ENCODE measurements at places on chromosomes 13 and 19.

GRCh38 chr19:42433503-42434260, 6.5 kb upstream of the LIPE start:
- peak; percentile 53 for DNase-seq

GRCh38 chr13:28659621-28659970, 666 bp downstream of the POMP start:
- DNase-seq, result no peak

- no peak for DNase-seq
Measured at GRCh38 chr19:33404506-33405253, 31.2 kb downstream of the CEBPG start.

DNA sequence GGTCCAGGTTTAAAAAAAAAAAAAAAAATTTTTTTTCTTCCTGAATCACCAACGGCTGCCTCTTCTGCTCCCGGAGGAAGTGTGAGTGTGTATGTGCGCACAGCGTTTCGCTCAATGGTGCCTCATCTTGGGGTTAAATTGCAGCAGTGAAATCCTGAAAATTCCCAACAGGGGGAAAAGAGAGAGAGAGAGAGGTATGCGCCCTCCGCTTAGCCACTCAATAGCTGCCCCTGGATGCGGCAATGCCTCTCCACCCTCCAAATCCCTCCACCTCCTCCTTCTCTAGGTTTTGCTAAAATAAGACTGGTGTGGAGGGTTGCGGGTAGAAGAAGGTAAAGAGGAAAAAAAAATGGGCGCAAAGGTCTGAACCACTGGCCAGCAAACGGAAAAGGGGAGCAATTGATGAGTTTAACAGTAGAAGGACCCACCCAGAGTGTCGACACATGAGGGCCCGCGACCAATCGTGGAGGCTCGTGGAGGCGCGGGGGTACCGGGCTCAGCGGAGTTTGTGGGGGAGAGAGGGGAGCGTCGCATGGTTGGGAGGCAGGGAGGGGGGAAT, 853 bp upstream of the CACNA1A start:
- no peak for DNase-seq

DNA sequence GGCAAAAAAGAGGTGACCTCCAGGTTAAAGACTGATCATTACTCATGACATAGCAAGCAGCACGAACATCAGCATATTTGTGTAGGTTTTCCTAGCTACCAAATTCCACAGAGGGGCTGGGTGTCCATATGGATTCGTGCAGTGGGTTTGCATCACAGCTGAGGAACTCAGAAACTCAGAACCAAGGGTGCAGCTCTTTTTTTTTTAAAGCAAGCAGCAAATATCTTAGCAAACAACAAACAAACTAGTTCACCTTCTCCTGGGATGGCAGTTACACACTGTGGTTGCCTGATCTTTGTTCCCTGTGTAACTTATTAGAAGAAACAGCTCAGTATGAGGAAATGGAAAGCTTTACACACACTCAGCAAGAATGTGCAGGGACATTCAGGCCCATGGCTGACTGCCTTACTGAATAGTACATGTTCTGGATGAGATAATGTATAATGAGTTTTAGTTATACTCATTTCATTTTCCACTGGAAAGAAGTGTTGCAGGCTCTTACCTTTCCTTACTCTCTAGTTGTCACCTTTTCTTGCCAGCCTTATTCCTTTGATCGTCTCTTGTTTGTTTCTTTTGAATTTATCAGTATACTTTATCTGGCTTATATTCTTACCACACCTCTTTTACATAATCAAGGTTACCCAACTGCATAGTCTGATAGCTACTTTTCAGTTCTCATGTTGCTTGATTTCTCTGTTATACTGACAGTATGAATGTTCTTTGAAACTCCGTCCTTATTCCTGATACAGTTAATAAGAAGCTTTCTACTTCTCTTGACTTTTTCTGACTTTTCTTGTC, 4.3 kb downstream of the NDFIP2 start:
- no peak for DNase-seq

DNA sequence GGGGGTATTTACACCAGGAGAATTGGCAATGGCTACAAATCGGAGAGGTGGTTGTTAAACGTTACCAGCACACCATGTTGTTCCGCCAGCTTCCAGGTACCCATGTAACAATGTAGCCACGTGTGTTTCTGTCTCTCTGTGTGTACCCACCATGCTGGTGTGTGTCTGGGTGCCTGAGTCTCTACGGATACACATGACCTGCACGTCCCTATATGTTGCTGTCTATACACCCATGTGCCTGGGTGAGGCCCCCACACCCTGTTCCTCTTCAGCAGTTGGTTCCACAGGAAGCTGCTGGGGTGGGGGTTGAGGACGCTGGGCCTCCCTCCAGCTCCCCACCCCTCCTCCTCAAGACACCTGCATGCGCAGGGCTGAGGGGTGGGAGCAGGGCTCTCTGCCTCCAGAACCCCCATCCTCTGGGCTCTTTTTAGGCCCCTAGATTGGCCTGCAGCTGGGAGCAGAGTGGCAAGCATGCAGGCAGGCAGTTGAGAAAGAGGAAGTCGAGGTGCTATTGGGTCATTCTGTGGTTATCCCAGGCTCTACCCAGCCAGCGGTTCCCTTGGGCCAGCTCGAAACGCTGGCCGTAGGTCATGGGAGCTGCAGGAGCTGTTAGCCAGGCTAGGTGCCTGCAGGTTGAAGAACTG, at the start of gene ARHGEF18:
ARHGEF18 (plus strand) TSS at position 351 of the 644 bp plus-strand sequence. CDS start 13,954 bp downstream, outside the sequence.
- no peak for DNase-seq

GRCh38 chr13:98575904-98576199, 1.1 kb downstream of the STK24 start:
- DNase-seq, result no peak

DNA sequence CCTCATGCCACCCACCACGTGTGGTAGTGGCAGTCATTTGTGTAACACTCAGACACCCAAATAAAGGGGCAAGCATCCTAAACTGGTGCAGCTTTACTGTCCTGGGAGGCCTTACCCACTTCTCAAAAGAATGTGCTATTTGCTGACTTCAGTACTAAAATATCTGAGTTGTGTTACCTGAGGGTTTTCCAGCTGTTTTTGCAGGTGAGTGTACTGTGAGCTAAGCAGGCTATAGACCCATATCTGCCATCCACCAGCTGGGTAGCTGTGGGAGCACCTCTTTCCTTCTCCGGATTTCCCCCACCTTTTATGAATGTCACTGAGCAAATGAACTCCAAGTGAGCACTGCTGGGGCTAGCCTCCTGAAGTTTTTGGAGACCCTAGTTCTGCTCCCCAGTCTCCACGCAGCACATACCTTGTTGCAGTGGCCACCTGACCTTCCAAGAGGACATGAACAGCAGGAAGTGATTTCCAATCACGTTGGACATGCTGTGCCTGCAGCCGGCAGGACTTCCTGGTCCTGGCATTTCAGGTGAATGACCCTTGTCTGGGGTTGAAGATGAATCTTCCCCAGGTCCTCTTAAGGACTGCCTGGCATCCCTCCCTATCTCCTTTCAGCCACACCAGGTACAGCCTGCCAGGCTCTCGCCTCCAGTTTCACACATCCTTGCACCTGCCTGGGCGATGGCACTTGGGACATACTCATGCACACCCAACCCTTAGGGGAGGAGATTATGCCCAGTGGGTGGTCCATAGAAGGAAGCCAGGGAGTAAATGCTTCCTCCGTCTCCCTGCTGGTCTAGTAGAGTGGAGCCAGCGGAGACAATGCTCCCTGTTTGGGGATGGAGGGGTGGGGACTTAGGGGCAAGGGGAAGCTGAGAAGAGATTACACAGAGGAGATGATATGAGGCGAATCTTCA, 109.5 kb upstream of the SPATA13 start:
- no peak for DNase-seq

GRCh38 chr19:14840206-14840605, 5.2 kb upstream of the OR7A5 start:
- DNase-seq, result no peak

- no peak for DNase-seq
Measured at GRCh38 chr19:14674764-14675163, at the start of gene ADGRE3. ADGRE3 (minus strand) TSS chr19:14674844; CDS start chr19:14674770, 74 bp downstream.

DNA sequence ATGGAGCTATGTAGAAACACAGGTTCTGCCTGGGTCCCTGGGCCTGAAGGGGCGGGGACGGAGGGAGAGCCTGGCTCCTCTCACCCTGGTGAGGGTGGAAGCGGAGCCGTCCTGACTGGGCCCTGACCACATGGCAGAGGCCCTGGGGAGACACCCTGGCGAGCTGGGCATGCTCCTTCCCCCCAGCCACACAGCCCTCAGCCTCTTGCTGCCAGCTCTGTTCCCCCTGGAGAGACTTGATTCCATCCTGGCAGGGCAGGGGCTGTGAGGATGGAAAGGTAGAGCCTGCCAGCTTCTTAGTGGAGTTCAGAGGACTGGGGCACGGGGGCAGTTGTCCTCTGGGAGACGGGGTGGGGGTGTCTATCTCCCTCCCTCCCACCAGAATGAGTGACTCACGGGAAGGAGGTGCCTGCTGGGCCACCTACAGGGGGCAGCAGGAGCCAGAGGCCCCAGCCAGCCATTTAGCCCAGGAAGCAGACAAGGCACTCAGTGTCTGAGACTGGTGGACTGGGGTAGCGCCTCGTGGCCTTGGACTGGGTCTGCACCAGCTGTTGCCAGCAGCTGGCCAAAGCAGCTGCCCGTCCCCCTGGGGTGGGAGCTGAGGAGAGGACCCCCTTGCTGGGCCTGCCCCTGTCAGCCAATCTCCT, 22.8 kb upstream of the RNF17 start:
- DNase-seq, result no peak

- DNase-seq, result no peak
Measured at GRCh38 chr13:42275506-42275905, 3.6 kb downstream of the AKAP11 start.

DNA sequence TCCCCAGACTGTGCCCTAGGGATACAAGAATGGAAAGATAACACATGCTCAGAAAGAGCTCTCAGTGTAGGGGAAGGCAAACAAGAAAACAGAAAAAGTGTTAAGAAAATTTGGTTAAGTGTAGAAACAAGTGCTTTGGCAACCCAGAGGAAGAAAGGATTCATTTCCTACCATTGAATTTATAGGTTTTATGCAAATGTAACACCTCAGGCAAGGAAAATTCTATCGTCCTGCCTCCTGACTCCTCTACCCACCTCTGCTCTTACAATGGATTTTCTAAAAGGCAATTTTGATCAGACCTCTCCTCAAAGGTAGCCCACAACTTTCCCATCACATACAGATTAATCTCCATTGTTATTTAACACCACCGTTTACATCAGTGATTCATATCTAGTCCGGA, 298.7 kb downstream of the RFC3 start:
- DNase-seq, result no peak

DNA sequence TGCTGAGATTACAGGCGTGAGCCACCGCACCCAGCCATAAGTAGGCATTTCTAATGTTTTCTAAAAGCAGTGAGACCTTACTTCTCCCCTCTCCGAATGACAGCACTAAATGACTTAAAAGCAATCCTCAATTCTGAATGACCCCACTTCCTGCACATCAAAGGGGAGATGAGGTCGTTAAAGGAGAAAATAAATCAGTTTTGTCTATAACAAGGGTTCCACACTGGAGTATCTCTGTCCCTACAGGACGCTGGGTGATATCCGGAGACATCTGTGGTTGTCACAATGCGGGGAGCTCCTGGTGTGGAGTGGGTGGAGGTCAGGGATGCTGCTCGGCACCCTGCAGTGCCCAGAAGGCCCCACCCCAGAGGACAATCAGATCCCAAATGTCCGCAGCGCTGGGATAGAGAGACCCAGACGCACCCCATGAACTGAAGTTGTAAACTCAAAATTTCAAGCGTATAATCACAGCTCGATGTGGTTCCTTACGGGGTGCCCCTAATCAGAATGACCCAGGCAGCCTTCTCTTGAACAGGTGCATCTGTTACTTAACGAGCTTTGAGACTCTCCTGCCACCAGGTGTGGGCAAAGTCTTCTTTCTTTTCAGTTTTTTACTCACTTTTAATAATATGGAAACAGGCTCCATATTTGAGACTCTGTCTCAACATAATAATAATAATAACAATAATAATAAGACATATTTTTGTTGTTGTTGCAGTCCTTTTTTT, 2.9 kb downstream of the GNG7 start:
- DNase-seq, result no peak

- no peak for DNase-seq
Measured at GRCh38 chr13:110137680-110138009, 169.3 kb downstream of the COL4A1 start.

DNA sequence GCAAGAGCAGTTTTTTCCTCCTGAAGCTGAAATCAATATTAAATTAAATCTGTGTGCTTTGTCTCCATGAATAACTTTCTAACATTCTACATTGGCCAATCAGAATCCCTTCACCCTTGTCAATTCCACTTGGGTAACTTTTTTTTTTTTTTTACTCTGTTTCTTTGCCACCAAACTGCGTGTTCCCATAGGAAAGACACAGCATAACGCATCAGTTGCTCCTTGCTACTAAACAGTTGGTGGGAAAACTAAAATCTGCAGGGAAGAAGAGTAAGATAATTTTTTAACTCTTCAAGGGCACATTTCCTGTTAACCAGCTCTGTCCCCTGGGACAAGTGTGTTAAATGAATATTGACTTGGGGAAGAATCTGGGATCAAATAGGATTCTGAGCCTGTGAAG, 113.3 kb upstream of the SERP2 start:
- DNase-seq, result no peak

DNA sequence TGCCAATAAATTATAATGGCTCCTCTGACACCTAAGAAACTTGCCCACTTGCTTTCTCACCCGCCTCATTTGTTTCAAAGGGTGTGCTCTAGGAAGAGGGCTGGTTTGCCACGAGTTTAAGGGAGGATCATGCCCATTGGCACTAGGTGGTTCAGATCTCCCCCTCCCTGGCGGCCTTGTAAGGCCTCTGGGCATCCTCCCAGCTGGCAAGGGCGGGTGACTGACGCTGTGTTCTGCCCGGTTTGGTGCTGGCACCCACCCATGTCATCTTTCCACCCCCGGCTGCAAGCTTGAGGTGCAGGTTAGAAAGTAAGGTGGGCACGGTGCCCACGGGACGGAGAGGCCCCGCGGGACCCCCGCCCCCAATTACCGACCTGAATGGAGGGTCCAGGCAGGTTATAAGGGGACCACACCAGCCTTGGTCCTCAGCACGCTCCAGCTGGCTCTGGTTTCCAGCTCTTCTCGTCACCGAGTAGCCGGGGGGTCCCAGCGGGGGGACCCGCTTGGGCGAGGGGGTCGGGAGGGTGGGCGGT, 90.4 kb downstream of the PTPRS start:
- peak; percentile 45 for DNase-seq

GRCh38 chr19:39411081-39411831, 1.2 kb upstream of the PLEKHG2 start:
- no peak for DNase-seq

DNA sequence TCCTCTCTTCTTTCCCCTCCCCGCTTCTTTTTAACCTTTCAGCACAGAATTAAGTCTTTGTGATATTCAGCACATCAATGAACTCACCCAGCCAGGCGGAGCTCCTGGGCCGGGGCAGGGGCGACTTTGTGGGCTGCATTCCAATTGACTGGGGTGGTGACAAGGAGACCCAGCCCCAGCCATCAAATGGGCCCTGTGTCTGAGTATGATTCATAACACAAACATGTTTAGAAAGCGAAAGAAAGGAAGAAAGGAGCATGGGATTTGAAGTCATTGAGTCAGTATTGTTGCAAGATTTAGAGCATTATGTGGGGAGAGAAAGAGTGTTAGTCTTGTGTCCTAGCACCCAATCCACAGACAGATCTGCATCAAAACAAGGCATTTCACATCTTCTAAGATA, 185.3 kb downstream of the LHFPL6 start:
- peak; percentile 14 for DNase-seq
